ENCODE measurements at places on chromosomes 7 and 10. TPM values are rescaled to one million over a fixed set of nuclear protein-coding genes. Genes with fewer than 3 reads are reported as not detected.

DNA sequence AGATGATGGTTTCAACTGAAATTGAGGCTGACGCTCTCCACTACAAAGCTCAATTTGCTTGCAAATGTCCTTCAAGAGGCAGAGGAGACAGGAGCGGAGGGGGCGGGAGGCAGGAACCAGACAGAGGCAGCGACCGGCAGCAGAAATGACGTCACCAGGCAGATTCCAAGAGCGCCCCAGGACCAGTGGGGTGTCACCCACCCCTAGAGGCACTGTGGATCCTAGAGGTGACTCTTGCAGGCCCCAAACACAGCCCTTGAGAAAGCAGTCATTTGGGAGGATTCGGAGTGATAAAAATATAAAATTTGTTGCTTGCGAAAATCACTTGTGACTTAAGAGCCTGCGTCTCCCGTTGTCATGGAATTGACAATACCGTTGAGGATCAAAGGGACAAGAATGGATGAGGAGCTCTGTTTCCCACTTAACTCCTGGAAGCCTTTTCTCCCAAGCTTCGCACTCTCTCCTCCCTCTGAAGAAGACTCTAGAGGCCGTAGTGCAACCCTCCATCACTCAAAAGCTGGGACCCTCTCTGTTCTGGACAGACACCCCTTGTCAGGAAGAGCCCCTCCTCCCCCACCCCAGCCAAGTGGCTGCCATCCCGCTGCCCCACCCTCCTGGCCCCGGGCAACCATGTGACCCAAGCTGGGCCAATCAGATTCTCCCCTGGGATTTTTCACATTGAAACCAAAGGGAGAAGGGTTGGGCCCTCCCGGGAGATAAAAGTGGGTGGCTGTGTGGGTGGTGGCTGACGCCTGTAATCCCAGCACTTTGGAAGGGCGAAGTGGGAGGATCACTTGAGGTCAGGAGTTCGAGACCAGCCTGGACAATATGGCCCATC, 16.3 kb upstream of the SLC29A4 start:
- DNase-seq: no peak

- DNase-seq: no peak
Observed at GRCh38 chr7:80677629-80678028, 39.2 kb downstream of the CD36 start.

- peak; percentile 61 for DNase-seq
Observed at GRCh38 chr10:77641788-77642397, 4.3 kb upstream of the KCNMA1 start.

The ARHGAP22 gene
- total RNA-seq: not detected

- DNase-seq: no peak
Observed at GRCh38 chr7:137893143-137893742, 46.5 kb upstream of the DGKI start.

The EPO gene
- not detected for total RNA-seq

DNA sequence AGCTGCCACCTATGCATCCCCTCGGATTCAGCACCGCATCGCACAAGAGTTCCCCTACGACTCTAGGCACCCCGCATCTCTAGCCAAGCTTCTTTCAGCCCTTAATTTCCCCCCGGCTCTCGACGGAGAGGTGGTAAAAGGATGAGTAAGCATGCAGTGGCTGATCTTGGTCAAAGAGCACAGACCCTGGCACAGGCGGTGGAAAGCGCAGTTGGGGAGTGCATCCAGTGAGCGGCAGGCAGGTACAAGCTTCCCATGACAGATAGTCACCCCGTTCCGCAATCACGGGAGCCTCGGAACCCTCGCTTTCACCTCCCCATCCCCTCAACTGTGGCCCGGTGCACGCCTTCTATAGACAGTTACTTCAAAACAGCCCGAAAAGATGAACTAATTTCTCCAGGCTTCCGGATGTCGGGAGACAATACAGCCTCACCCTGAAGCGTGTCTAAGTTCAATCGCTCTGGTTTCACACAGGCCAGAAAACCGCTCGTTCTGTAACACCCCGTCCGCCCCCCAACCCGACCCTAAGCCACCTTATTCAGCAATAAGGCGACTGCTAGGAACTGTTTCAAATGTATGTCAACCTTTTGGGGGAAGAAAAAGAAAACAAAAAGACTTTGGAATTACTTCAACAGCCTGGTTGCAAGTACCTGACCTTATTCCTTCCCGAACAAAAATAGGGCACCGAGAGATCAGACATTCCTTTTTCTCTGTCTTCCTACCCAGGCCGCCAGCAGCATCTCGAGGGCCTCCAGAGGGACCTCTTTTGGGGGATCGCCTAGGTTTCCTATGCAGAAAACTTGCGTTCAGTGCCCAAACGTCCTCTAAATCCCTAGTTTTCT, 1.4 kb downstream of the RHEB start:
- DNase-seq: peak; percentile 38

DNA sequence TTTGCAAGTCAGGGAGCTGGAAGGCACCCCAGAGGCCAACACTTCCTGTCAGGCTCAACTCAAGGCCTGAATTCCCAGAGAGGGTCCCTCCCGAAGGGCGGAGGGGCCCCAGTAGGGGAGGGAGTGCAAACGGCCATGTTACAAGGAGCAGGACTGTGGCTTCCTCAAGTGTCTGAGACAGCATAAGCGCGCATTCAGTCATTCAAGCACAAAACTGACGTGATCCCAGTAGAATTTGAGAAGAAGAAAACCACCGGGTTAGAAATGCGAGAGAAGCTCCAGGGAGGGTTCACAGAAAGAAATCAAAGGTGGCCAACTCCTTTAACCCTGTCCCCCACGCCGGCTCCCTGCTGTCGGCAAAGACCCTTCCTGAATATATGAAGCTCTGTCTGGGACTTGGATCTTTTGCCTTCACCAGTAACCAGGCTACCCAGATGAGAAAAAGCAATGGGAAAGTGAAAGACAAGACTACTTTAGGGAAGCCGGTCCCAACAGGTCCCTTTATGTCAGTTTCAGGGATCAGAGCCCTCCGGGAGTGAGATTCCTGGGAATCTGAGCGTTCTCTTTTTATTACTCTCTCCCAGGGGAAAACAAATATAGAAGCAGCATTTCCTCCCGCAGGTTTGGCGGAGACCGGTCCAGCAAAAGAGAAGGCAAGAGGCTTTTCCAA, 1.3 kb downstream of the AFAP1L2 start:
- DNase-seq: no peak

The CFTR gene
- not detected for total RNA-seq

The MAT1A gene
- not detected for total RNA-seq

The GHRHR gene
- not detected for total RNA-seq
